ENCODE measurements at places on chromosomes 6 and 20.

DNA sequence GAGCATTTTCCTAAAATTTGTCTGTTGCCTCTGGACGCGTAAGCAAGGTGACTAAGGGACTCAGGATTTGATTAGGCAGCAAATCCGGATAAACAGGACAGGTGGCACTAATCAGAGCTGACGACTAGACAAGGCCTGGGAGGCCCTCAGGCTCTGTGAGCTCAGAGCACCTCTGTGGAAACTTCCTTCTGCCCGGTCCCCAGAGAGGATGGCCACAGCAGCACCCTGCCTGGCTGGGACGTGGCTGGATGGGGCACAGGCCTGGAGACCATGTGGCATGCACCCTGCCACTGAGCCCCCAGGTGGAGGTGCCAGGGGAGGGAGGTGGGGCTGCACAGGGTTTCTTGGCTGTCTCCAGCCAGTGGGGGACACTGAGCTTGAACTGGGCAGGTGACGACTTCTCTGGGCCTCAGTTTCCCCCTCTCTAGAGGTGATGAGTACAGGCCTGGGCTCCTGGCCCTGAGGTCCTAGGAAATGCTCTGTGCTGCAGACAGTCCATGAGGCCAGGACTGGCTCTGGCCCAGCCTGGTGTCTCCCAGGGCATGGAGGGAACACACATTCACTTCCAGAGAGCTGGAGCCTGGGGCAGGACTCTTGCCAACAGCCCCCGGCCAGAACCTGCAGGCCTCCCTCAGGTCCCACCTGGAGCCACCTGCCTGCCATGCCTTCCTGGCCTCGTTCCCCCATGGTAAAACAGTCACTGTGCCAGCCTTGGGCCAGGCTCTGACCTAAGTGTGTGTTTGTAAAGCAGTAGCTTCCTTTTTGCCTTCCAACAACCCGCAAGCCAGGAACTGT is 39.6 kb upstream of the STX16 start:
- DNase-seq: no peak

DNA sequence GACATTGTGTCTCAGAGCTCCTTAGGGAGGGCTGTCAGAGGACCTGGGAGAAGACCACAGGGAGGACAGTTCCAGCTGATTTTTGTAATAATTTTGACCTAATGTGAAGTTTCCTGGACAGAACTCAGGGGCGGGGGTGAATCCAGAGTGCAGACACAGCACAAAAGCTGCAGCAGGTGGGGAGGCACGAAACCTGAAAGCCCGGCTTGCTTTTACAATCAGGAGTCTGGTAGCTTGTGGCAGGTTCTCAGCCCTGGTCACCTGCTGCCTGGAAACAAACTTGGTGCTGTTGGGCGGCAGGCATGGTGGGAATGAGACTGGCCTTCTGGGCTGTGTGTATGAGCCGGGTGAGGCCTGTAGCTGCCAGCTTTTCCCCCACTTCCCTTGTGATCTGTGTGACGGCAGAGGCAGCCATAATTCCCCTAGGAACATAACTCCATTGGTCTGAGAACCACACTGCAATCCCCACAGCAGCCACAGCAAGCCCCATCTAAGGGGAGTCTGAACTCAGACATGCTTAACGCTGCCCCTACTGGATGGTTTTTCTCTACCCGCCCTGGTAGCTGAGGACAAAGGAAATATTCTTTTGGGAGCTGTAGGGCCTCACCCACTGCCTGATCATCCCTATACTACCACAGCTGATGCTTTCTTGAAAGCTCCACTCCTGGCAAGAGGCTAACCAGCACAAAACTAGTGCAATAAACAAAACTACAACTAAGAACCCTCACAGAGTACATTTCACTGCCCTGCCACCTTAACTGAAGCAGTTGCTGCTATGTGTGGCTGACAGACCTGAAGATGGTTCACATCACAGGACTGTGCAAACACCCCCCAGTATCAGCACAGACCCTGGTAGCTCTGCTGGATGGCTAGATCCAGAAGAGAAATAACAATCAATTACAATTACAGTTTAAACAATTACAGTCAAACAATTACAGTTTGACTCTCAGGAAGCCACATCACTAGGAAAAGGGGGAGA is 1055.1 kb upstream of the GJE1 start:
- no peak for DNase-seq

GRCh38 chr6:53233309-53233708 is 84.7 kb upstream of the GCM1 start:
- no peak for DNase-seq

DNA sequence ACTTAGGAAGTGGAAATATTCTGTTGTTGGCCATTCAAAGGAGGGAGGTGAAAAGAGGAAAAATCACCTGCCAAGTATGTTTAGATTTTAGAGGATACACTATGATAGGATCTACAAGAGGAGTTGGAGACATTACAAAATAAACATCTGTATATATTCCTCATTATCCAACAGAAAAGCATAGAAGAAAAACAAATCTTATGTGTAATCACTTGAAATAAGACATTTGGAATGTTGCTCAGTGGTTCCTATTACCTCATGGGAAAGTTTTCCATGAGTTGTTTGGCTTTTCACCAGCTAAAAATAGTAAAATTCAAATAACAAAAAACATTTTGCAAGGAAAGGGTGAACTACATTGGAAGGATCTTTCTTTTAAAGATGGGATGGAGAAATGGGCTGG is 76.7 kb upstream of the CARMIL1 start:
- no peak for DNase-seq

DNA sequence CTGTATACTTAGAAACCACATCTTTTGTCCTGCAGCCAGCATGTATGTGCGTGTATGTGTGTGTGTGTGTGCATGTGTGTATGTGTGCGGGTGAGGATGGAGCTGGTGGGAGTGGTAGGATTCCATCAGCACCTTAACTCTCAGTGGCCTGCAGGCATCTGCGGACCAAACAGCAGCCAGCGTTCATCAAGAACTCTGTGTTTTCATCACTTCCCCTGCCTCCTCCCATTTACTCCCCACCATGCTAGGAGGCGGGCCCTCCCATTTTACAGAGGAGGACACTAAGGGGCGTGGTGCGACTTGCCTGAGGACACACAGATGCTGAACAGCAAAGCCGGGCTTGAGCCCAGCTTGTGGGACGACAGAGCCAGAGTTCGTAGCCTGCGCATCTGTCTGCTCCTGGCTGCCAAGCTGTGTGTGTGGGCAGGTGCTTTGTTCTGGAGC is 8.9 kb downstream of the VSTM2L start:
- no peak for DNase-seq

GRCh38 chr20:5888041-5888440 is 62.3 kb downstream of the TRMT6 start:
- DNase-seq: no peak

DNA sequence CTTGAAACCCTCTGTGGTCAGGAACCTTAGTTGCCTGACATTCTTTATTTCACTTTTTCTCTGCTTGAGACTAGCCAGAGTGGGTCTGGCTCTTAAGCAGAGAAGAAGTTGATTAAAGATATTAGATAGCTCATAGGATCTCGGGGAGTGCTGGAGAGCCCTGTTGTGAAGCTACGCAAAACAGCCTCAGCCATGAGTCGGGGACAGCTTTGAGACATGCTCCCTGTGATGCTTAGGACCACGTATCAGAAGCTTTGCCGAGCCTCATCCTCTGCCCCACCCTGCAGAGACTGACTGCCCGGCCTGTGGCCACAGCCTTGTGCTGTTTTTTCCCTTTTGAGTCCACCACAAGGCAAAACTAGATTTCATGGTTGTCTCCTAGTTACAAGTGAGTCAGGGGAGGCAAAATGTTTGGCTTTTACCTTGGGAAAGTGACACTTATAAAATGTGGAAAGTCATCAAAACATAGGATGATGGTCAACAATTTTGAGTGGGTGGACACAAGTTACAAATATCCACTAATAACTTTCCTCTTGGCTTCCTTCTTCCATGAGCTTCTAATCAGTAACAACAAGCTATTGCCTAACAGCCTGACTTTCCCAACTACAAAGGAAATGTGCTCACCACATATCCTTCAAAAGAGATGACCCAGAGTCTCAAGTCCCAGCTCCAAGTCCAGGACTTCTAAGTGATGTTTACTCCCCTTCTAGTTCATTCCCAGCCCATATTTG is 108.4 kb downstream of the JAG1 start:
- no peak for DNase-seq

DNA sequence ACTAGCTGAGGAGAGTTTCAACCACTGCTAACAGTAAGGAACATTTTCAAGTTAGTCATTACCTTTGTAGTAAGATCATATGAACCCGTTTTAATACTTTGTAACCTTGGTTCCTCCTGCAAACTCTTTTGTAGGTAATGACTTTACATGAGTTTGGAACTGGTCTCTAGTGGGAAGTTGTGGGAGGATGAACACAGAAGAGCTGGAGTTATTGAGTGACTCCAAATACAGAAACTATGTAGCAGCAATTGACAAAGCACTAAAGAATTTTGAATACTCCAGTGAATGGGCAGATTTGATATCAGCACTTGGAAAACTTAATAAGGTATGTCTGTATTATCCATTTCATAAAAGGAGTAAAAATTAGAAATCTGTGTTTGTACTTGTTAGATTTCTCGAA is 29.3 kb downstream of the DOP1A start:
- no peak for DNase-seq

DNA sequence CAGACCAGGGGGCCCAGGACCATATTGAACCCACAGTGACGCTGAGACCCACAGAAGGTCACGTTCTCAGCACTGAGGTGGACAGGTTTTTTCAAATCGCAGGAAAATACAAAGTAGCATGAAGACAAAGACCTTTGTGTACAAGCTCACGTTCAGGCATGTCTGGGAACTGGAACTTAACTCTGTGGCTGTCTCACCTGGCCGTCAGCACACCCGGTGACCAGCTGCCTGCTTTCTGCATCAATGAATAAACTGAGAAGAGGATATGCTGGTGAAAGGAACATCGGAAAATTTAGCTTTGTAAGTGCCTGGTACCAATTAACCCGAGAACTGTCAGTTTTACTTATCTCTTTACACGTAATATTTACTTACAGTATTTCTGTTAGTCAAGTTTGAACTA is 36.5 kb downstream of the WDR27 start:
- DNase-seq: no peak

- no peak for DNase-seq
Observed at GRCh38 chr6:158211273-158212055, 43.3 kb downstream of the GTF2H5 start.

DNA sequence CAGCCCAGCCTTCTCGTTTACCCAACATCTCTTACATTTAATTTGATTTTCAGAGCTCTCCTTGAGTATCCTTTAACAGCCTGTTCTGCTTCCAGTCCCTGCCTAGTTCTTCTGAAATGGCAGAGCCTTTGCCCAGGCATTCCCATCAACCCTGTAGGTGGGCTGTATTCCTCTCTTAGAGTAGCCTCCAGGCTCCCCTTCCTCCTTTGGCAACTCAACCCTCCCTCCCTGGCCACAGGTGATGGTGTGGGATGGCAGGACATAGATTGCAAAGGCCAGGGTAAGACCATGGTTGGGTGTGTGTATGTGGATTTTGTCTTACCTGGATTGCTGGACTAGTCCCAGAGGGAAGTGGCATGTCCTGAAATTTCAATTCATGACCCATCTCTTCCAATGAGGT is 125.4 kb downstream of the F13A1 start:
- DNase-seq: no peak

GRCh38 chr6:145028144-145028818 is 707.0 kb downstream of the EPM2A start:
- DNase-seq: no peak

- peak; percentile 67 for DNase-seq
Observed at GRCh38 chr6:44172731-44173500, 14.3 kb downstream of the CAPN11 start.

- DNase-seq: no peak
Observed at GRCh38 chr6:32223258-32224235, at the start of gene NOTCH4. NOTCH4 (minus strand) TSS chr6:32224067; CDS start chr6:32223928, 139 bp downstream.

DNA sequence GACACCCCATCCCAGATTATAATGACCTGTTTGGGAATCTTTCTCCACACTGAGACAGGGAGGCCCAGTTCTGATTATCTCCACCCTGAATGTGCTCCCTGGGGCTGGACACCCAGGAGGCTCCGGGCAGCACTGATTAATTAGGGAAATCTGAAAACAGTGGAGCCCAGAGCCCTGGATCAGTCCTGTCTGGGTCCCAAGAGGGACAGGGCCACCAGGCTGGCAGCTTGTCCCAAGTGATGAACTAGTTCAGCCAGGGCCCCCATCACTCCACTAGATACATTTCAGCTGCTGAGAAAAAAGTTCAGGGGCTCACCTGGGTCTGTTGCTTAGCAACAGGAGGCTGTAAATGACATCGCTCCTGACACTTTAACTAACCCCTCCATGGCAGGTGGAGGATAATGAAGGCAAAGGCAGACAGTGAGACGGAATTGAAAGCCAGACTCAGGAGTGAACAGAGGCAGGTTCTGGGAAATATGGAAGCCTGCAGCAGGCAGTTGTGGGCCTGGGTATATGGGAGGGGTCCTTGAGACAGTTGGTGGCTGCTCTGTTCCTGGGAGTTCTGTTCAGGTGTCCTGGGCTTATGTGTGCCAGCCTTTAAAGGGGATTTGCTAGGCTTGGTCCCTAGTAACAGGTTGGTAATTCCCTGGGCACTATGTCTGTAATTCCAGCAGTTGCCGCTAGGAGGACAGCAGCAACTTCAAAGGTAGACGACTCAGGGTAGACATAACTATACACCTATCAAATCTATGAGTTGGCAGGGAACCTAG is 78.3 kb upstream of the CTNNBL1 start:
- DNase-seq: peak; percentile 18

- DNase-seq: no peak
Observed at GRCh38 chr6:112441607-112442006, 94.5 kb downstream of the RFPL4B start.

DNA sequence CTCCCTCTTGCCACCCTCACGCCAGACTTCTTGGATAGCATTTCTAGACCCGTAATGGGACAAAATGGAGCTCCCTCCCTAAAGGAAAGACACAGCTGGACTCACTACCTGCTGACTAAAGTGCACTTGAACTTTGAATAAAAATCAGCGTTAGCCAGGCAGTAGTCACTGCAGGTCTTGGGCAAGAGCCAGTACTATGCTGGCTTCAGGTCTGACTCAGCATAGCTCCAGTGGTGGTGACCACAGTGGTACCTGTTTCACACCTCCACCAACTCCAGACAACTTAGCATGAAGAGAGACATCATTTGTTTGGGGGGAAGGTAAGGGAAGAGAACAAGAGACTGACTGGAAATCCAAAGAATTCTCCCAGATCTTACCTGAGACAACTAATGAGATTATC is 906.8 kb downstream of the GRIK2 start:
- no peak for DNase-seq

- no peak for DNase-seq
Observed at GRCh38 chr6:5606546-5606945, 345.2 kb downstream of the FARS2 start.

GRCh38 chr6:15893556-15894253 is 230.9 kb upstream of the DTNBP1 start:
- no peak for DNase-seq

DNA sequence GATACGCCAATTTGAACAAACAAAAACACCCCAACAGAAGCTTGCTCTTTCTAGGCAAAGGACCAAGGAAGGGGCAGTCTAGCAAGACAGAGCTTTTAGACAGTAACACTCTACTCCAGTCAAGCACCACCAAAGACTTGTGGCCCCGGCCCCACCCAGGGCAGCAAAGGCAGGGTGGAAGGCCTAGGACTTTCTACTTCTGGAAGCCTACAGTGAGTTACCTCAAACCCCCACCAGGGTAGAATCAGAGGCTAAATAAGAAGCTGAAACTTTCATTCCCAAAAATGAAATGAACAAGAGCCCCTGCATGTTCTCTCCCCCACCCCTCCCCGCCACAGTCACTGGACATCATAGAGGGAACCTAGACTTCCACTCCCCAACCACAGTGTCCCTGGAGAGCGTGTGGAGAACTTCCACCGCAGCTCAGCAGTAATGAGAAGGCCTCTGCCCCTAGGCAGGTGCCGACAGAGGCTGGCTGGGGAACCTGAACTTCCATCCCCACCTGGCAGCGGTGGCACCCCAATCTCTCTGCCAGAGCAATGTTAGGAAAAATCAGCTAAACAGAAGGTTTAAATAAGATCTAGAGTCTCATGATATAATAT is 40.0 kb downstream of the KATNA1 start:
- no peak for DNase-seq

All from stimulated activated CD8-positive, alpha-beta memory T cell treated with anti-CD3 and anti-CD28 coated beads, Interleukin-4, amount 100 ng/mL, for 4 hours (primary cell).